ENCODE measurements at places on chromosomes 5 and 9.

DNA sequence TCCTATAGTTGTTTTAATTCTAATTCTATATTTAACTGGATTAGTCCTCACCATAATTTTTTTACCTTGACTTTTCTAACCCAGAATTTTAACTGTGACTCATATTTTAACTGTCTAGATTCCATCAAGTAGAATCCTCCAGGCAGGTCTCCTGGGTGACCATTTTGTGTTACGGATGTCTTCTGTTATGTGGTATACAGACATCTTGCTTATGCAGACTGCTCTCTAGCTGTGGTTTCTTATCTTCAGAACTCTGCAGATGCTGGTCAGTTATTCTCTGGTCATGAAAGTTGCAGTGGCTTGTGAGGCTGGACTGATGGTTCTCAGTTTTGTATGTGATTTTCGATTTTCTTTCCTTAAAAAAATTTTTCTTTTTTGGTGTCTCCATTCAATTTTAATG, 139.4 kb downstream of the ATG10 start:
- peak; percentile 16 for DNase-seq

DNA sequence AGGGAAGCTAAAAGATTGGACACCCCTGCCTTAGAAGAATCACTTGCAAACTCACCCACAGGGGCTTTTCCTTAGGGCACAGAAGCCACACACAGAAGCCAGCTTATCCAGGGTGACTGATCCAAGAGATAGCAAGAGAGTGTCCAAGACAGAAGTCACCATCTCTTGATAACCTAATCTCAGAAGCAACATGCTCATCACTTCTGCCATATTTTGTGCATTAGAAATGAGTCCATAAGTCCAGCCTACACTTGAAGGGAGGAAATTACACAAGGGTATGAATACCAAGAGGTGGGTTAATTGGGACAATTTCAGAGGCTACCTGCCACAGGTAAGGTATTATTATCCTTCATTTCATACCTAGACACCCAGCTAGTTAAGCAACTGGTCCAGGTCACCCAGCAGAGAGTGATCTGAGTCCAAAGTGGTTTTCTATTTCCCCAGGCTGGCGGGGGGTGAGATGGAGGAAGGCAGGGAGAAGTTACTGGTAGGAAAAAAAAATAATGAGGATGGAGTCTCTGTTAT, 3.7 kb upstream of the ERGIC1 start:
- no peak for DNase-seq

DNA sequence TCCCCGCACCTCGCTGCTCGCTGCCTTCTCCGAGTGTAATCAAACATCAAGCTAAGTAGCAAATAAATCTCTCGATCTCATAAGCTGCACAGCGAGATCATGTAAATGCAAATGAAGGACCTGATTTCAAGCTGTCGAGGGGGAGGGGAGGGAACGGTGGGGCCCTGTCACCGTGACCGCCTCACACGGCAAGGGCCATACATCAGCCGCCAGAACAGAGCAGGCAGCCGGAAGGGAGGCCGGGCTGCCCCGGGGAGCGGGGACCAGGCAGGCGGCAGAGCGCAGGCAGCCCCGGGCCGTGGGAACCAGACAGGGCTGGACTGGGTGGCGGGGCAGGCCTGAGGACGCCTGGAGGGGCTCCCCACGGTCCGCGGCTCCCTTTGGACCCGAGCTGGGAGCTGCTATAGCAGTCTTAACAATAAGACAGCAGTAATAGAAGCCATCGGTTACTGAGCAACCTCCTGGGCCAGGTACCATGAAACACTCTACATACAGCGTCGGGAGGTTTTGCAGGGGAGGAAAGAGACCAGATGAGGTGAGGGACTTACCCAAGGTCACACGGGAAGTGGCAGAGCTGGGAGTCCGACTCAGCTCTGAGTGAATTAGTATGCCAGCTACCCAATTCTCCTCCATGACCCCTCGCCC, 76.8 kb downstream of the CFAP77 start:
- DNase-seq: peak; percentile 31

- DNase-seq: peak; percentile 66
Measured at GRCh38 chr9:137482094-137482781, 23.1 kb upstream of the NSMF start.

- DNase-seq: no peak
Measured at GRCh38 chr9:71816916-71817451, 48.7 kb upstream of the CEMIP2 start.

- DNase-seq: no peak
Measured at GRCh38 chr5:120400356-120400755, 63.7 kb upstream of the PRR16 start.

DNA sequence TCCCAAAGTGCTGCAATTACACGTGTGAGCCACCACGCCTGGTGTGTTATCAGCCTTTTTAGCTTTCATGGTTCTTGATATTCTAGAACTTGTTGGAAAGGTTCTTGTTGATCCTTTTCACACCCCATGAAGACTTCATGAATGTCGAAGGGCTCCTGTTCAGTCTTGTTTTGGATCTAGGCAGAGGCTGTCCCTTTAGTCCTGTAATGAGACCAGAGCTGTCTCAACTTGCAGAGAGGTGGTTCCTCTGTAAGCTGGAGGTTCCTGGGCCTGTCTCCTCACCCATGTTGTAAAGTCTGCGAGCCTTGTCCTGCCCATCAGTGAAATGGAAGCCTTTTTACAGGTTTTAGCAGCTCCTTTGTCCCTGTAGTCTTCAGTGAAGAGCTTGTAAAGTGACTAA, 38.2 kb downstream of the PRRC2B start:
- DNase-seq: no peak

- no peak for DNase-seq
Measured at GRCh38 chr9:13929013-13929412, 384.9 kb downstream of the NFIB start.

- DNase-seq: no peak
Measured at GRCh38 chr5:73940026-73940425, 314.0 kb downstream of the ARHGEF28 start.

DNA sequence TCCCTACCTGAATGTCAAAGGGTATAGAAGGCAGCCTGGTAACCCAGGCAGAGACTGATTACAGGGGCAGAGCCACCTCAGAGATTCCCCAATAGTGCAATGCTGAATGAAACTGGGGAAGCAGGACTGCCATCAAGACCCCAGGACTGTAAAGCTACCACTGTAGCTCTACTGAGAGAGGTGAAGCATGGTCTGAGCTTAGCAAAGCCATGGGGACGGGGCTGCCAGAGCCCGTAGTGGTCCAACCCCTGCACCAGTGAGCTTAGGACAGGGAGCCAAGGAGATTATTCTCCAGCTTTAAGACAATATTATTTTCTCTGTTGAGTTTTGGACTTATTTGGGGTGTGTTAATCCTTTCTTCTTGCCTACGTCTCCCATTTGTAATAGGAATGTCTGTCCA, 679.3 kb upstream of the GRAMD2B start:
- DNase-seq: no peak

- no peak for DNase-seq
Measured at GRCh38 chr9:98450496-98450895, 195.0 kb upstream of the TBC1D2 start.

GRCh38 chr9:75083188-75083970, 4.6 kb downstream of the NMRK1 start:
- DNase-seq: no peak

GRCh38 chr5:56426693-56427092, 193.6 kb upstream of the ANKRD55 start:
- DNase-seq: no peak

DNA sequence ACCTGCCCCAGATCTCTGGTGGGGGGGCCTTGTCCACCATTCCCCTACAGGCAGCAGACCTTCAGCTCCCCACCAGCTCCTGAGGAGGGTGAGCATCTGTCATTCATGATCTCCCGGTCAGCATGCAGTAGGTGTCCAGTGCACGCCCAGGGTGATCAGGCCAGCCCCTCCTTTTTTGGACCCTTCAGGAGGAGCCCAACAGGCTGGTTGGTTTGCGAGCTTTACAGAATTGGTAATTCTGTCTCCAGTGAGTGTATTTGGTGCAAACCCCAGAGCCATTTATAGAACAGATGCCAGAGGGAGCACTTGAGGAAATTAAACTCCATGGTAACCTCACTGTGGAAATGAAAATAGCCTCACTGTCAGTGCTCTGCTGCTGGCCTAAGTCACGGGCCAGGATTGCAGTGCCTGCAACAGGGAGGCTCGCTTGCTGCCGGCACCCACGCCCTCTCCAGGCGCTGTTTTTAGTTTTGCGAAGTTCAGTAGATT, 23.4 kb downstream of the WNK2 start:
- DNase-seq: peak; percentile 45

GRCh38 chr9:30534896-30535295, 1849.5 kb upstream of the ACO1 start:
- no peak for DNase-seq

Measured in BE2C (cell line).